Astrocyte (in vitro differentiated cells and primary cell): ENCODE measurements at places on chromosomes 3 and 15. TPM values are rescaled to one million over a fixed set of nuclear protein-coding genes. Genes with fewer than 3 reads are reported as not detected.

The UROC1 gene
- not detected in 2 replicates for total RNA-seq

DNA sequence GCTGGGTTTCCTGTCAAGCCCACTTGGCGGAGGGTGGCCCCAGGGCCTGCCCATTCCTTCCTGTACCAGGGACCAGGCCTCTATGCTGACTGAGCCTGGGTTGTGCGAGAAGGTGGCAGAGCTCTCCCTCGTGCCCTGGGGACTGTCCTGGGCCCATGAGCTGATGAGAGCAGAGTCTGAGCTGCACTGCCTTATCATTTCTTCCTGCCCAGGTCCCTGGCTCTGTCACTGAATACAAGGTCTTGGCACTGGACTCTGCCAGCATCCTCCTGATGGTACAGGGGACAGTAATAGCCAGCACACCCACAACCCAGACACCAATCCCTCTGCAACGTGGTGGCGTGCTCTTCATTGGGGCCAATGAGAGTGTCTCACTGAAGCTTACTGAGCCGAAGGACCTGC, 7.5 kb downstream of the MPI start:
- no peak for DNase-seq

The CACNA1D gene
- total RNA-seq, result 0.41 and 0.55 TPM in 2 replicates

GRCh38 chr3:183688874-183689273, 8.7 kb upstream of the YEATS2 start:
- no peak for DNase-seq

- DNase-seq, result no peak
Observed at GRCh38 chr3:14767245-14768051, 51.3 kb upstream of the FGD5 start.

The MUC20 gene
- total RNA-seq, result 0.41 TPM in 1 of 2 replicates, not detected in the other

DNA sequence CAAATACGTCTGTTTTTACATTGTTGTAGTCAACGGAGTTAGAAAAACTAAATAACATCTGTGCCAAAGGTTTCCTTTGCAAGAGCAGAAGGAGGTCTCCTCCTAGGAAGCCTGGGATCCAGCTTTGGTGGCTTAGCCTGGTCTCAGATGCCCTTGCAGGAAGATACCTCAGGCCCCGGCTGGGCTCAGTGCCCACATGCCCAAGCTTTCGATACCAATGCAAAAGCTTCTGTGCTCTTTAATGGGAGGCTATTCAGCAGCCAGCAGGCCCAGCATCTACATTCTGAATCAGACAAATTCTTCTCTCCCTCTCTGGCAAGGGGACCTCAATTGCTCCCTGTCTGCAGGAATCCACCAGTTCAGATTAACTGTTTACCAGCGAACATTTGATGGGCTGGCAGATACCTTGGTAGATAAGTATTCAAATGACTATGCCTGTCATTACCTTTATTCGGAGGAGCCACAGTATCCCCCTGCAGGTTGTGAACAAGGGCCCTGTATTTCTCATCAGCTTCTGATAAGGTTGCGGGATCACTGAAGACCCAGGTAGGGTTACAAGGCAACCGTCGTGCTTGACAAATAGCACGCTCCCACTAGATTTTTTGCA, 180.1 kb upstream of the KBTBD8 start:
- no peak for DNase-seq

DNA sequence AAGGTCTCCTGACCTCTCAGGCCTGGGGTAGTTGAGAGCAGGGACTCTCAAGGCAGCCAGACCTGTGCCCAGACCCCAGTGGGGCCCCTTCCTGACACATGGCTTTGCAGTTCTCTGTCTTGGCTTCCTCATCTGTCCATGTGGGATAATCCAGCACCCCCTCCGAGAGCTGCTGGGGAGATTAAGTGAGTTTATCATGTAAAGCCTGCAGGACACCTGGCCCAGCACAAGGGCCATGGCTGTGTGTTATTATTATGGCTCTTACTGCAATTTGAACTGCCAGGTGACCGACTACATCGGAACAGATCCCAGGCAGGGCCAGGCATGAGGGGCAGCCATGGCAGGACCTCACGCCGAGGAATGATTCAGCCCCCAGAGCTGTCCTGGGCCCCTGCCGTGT, 12.6 kb downstream of the DUSP7 start:
- no peak for DNase-seq
